ENCODE measurements at places on chromosomes 4 and X.

- DNase-seq: no peak
These were observed 77.9 kb downstream of the JAKMIP1 start for GRCh38 chr4:6122496-6122895.

DNA sequence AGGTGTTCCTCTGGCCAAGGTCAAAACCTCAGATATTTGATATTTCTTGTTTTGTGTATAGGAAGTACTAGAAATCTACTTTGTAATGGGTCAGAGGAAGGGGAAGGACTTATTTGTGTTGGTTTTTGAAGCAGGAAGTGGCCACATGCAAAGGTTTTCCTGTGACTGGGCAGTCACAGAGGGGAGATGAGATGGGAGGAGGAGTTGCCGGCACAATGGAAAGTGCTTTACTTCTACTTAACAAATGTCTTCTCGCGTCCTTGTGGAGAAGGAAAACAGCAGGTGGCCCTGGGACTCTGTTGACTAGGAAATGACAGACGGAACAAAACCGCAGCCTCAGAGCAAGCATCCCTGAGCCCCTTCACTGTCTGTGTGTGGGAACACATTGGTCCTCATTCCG, 46.6 kb downstream of the SHROOM2 start:
- no peak for DNase-seq

GRCh38 chr4:4344915-4345527, 41.9 kb upstream of the NSG1 start:
- no peak for DNase-seq

DNA sequence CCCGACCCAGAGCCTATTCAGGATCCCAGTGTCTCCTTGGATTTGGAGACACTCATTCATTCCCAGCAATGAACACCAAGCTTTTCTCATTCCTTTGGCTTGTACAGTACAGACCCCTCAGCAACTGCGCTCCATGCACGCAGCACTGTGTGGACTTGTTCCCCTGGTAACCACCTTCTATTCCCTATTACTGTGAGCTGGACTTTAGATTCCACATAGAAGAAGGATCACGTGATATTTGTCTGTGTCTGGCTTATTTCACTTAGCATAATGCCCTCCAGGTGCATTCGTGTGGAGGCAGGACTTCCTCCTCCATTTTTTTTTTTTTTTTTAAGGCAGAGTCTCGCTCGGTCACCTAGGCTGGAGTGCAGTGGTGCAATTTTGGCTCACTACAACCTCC, 106.4 kb downstream of the PHKA2 start:
- DNase-seq: no peak

GRCh38 chr4:26212528-26212927, 108.3 kb upstream of the RBPJ start:
- no peak for DNase-seq

- no peak for DNase-seq
These were observed 203.0 kb upstream of the GPR101 start for GRCh38 chrX:137236837-137237236.

DNA sequence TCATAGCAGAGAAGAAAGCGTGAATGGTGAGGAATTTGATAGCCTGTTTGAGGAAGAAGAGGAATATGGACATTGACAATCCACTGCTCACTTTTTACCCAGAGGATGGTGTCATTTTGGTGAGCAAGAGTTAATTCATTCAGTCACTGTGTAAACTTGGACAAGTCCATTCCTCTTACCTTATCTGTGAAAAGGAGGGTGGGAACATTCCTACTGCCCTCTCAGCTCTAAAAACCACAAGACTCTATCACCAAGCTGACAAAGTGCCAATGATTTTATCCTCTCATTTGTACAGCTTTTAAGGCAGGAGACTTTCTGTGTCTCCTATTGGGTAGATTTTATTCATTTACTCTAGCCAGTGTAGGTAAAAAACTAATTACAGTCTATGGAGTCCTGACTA, 103.8 kb downstream of the LUZP4 start:
- no peak for DNase-seq

DNA sequence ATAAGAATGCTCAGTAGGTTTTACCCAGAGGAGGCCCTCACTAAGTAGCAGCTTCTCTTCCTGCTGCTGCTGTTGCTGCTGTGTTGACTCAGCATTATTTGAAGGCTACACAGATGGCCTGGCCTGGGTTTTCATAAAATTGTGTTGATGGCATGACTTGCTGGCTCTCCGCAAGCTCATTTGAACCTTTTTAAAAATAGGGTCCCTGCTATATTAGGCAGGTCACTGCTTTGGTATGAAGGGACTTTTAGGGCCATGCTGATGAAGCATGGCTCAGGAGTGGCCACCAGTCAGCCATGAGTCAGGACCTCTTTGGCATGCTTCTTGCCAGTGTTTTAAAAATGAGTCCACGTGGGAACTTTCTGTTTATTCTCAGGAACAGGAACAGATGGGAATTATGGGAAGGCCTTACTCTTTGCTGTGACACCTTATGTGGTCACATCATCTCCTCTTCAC, 128.7 kb downstream of the MID1IP1 start:
- DNase-seq: no peak
